ENCODE measurements at places on chromosomes 2 and 18.

GRCh38 chr2:114542695-114543094 is 100.3 kb downstream of the DPP10 start:
- DNase-seq = no peak

DNA sequence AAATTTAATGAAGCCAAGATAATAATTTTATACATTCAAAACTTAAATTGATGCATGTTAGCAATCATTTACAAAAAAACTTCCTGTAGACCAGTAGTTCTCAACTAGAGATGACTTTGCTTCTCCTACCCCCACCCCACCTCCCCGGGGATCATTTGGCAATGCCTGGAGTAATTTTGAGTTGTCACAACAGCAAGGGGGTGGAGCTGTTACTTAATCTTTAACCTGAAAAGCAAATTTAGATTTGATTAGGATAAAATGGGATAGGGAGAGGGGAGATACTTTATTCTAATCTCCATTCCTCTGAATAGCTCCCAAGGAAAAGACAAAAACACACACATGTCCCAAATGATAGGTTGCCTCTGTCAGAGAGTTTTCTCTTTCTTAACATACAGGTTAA is 4.2 kb downstream of the SLC40A1 start:
- DNase-seq = no peak

GRCh38 chr2:104040771-104041170 is 813.1 kb upstream of the POU3F3 start:
- no peak for DNase-seq

DNA sequence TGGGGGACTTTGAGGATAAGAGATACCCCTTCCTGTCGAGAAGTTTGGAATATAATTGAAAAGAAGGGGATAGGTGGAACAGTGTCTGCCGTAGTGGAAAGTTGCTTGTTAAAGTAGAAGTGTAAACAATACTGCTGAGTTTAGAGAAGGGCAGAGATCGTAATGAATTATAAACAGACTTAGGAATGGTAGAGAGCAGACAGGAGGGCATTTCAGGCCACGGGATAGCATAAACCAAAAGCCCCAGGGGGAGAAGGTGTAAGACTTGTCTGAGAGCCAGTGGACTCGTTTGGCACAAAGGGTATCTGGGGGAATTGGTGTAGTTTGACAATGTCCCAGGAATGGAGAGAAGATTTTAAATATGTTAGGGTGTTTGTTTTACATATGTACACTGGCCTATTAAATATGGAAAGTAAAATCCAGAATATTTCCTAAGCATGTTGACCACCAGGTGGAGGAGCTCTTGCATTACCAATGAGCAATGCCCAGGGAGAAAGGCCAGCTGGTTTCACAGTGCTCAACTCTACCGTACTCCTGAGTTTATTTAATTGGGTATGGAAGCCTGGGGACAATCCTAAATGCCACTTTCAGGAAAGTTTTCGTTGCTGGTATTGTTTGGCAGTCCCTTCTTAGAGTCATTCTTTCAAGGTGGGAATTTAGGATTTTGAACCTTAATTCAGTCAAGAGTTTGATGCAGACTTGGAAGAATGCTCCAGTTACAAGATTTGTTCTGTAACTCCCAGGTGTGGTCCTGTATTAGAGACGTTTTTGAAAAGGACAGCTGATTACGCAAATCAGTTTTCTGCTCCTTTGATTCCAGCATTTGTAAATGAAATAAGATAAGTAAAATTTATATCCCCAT is 7.5 kb downstream of the COPS8 start:
- DNase-seq = no peak

DNA sequence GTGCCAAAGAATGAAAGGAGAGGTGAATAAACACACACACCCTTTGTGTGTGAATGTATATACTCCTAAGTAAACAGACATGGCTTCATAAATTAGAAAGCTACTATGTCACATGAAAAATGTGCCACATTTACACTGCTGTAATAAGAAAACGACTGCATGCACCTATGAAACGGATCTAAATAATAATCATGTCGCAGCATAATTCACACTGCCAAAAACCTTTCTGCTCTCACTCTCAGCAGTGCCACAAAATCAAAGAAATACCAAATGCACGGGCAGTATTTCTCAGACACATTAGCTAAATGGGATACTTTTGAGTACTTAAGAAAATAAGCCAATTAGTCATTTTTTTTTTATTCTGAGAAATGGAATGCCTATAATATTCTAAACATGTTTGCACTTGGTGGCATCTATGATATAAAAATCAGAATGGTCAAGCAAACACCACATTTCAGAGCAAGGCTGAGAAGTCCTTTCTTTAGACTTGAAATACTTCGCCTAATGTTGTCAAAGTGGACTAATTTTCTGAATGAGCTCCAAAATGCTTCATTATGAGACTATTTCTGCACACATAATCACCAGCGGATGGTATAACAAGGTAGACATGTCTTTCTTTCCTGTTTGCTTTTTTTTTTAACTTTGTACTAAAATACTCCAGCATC is 6.6 kb downstream of the BCL11A start:
- DNase-seq = no peak

GRCh38 chr2:235990344-235990743 is 177.8 kb downstream of the GBX2 start:
- no peak for DNase-seq

- no peak for DNase-seq
These were observed 92.6 kb downstream of the ITGB1BP1 start for GRCh38 chr2:9330612-9331270.

DNA sequence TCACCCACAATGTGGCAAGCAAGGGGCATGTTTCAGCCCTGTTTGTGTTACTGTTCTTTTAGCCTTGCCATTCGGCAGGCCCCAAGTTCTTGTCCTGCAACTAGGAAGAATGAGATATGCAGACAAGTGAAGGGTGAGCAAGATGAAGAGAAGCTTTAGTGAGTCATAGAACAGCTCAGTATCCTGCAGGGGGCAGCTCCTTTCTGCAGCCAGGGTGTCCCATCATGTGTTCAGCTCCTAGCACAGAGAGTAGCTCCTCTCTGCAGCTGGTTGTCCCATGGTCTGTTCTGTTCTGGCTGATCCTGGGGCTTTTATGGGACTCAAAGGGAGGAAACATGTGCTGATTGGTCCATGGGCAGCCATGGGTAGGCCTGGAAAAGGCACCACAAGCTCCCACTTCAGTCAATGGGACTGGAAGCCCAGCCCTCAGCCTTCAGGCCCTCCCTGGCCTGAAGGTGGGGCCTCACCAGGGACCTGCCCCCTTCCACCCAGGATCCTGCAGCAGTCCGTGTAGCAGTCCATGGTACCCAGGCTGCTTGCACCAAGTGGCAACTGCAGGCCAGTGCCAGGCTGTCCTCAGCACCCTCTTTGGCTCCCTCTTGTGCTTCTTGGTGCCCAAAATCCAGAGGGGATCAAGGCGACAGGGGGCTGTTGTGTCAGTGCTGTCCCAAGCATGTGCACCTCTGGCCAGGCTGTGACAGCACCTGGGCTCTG is 326.4 kb downstream of the NR4A2 start:
- no peak for DNase-seq

DNA sequence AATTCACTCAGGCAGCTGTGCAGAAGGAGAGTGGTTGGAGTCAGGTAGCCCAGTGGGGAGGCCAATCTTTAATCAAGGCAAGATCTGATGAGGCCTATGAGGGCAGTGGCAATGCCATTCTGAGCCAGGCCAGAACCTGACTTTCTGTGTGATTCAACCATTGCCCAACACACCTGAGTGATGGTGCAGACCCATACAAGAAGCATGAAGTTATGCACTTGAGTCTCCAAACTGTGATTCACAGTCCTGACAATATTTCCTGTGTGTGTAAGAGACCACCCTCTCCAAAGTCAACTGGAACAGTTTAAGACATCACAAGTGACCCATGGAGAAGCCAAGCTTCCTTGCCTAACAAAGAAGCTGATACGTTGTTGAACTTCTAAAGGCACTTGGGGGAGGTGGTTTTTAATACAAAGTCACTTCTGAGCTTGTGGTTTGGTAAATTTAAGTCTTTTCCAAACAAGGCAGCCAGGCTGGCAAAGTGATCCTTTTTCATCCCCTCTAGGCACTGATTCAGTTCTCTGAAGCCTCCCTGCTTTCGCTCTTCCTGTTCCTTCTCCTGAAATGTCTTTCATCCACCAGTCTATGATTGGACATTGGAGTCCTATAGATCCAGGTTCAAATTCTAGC is 49.0 kb downstream of the VSNL1 start:
- no peak for DNase-seq

GRCh38 chr18:47248115-47248603 is 3.3 kb downstream of the SKOR2 start:
- no peak for DNase-seq

GRCh38 chr2:21890041-21890440 is 766.3 kb downstream of the TDRD15 start:
- DNase-seq = no peak

DNA sequence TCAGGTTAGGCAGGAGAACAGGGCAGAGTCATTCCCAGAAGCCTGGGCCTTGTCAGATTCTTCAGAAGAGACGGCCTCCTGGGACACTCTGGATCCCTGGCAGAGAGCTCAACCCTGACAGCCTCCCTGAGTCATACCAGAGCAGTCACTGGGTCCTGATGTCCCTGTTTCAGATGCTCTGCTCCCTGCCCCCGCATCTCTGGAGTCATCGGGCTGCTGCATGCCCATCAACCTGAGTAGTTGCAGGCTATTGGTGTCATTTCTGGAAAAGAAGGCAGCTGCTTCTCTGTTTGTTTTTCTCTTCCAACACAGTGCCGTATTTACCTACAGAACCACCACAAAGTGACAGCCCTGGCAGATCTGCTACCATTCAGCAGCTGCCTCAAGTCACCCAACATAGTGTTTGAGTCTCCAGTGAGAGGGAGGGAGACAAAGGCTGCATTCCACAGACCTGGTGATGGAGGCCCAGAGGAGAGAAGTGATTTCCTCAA is 145.1 kb downstream of the B3GNT2 start:
- no peak for DNase-seq

- no peak for DNase-seq
These were observed 377.7 kb downstream of the TDRD15 start for GRCh38 chr2:21501376-21502027.

DNA sequence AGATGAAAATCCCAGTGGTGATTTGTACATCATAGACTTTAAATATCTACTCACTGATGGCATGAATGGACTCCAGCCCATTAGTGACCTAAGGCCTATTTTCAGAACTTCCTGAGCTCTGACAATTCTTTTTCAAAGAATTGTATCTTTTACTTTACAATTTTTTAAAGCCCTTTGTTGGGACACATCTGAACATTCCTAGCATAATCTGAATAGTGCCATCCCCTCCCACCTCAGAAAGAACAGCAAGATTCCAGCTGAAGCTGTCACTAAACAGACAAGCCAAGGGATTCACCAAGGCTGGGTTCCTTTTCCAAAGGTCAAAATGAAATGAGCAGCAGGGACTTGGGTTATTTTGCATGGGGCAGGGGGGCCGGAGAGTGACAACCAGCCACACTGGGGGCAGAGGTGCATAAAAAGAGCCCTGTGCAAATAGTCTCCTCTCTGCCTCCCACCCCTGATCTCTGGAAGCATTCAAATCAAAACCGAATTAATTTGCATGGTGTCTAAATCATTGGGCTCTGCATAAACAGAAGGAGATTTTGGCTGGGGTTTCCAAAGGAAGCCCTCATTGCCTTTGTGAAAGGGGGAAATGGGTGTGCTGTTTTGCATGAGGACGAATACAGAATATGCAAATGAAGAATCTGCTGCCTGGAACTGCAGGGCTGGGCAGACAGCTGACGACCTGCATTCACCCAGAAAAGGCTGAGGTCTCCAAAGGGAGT is 17.2 kb downstream of the EPHA4 start:
- no peak for DNase-seq

- no peak for DNase-seq
These were observed 90.3 kb downstream of the TACR1 start for GRCh38 chr2:75108937-75109482.

- DNase-seq = no peak
These were observed 8.3 kb upstream of the IL1R2 start for GRCh38 chr2:101983486-101983885.

DNA sequence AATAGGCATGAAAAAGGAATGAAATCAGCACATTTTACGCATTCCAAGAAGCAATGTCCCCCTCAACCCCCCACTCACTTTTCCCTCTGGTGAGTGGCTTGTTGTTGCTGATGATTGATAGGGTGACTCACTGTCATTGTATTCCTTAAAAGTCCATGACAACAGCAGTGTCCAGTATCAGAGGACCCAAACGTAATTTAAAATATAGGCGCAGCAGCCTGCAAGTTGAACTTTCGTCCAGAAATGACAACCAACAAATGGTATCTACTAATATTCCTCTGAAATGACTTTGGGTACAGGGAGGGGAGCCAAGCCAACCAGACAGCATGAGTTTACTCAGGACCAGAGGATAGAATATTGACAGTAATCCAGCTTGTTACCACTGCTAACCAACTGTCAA is 182.9 kb upstream of the SIX3 start:
- DNase-seq = no peak

- no peak for DNase-seq
These were observed 10.2 kb upstream of the MMADHC start for GRCh38 chr2:149597668-149598326.

- DNase-seq = no peak
These were observed 14.1 kb downstream of the MERTK start for GRCh38 chr2:111912547-111912946.

DNA sequence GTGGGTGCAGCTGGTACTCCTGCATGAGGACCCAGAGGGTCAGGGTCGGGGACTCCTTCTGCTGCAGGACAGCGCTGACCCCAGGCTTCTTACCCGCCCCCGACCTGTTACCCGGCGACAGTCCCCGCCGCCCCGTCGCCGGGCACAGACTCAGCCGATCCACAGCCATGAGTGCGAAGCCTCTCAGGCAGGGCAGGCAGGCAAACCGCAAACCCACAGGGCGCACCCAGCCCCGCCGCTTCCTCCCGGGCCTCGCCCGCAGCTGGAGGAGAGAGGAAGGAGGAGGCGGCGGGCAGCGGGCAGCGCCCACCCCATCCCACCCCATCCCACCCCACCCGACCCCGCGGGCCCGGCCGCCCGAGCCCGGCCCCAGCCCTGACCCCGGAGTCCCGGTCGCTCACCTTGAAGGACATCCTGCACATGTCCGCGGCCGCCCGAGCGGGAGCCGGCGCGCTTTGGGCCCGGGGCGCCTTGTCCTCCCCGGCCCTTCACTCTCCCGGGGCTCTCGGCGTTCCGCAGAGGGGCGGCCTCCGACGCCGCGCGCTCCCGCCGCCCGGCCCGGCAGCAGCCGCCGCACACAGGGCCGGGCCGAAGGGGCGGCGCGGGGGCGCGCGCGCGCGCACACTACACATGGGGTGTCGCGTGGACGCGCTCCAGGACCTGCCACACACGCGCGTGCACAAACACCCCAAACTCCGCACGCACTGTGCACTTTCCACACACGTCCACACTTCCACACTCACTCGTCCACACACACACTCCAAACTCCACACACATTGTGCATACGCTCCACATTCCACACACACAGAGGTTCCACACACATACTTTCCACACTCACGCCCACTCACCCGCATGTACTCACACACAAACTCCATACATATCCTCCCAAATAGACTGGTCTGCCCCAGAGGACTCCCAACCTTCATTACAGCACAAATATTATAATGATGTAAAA is at the start of gene ANKRD29:
Gene ANKRD29 (minus strand): TSS at position 603 of the 955 bp plus-strand sequence. CDS start 181 bp downstream, at position 422.
- DNase-seq = no peak

GRCh38 chr18:44409071-44409470 is 271.6 kb upstream of the SETBP1 start:
- no peak for DNase-seq
